ENCODE measurements at places on chromosomes 7 and 10.
A peak's percentile ranks its signal among the peaks of the same experiment; 100 is the strongest.

DNA sequence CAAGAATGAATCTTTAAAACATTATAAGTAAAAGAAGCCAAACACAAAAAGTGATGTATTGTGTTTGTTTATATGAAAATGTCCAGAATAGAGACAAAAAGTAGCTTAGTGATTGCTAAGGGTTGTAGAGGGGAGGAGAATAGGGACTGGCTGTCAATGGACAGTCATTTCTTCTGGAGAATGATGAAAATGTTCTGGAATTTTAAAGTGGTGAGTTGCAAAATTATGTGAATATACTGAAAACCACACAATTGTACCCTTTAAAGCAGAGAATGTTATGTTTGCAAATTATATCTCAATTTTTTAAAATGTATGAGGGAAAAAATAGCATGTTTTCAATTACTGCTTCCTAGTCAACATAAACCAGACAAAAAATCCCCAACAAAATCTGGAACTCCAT, 174.2 kb downstream of the KMT2E start:
- DNase-seq: peak; percentile 33

DNA sequence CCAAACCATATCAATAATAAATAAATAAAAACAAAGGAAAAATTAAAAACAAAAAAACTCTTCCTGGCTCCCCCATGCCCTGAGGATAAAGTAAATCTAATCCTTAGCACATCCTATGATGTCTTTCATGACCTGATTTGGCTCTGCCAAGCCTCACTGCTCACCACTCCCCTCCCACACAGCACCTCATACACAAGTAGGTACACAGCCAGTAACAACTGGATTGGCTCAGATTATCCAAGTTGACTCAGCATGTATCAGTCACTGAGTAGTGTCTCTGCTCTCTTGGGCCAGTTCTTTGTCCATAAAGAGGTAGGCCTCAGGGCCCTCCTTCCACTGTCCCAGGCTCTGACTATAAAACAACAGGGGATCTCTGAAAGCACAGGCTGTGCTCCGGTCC, 99.6 kb downstream of the STRA8 start:
- peak; percentile 57 for DNase-seq

DNA sequence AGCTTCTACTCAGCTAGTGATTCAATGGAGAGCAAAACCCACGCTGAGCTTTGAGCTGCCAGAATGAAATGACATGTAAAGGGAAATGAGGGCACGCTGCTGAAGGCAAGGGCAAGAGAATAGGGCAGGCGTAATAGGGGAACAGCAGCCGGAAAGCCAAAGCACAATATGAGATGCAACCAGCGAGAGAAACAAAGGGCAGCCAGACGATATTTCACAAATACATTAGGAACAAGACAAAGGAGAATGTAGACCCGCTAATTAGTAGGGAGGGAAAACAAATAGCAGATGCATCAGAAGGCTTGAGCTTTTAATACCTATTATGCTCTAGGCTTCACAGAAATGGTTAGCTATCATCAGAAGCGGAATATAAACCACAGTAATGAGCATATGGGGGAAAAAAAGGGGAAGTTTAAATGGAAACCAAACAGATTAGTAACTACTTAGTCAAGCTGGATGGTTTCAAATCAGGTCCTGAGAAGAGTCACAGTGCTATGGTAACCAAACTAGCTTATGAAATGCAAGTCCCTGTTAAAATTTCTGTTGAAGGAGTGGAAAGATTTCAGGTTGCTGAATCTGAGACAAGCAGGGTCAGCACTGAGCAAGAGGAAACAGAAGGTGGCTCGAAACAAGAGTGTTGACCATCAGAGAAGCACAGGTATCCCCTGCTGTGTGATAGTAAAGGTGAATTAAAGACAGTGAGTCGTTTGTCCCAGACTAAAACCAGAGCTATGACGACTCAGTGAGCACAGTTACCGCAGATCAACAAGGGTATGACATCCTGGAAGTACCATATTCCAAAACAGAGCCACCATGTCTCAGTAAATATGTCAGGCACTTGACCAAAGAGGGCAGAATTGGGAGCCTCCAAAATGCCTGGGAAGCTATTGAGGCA, 496.9 kb upstream of the CELF2 start:
- DNase-seq: no peak

DNA sequence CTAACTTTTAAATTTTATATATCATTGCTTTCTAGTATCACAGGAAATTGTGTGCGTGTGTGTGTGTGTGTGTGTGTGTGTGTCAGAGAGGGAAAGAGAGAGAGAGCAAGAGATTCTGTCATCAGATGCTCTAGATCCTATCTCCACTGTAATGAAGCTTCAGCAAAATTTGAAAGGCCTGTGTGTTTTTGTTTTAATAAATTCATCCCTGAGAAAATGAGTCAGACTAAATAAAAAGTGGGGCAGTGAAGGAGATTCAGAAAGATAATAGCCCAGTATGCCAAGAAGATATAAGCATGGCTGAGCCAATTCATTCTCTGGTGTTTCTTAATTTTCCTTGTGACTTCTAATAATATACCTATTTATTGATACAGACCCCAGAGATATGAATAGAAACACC, 184.2 kb upstream of the TMEM196 start:
- peak; percentile 44 for DNase-seq

DNA sequence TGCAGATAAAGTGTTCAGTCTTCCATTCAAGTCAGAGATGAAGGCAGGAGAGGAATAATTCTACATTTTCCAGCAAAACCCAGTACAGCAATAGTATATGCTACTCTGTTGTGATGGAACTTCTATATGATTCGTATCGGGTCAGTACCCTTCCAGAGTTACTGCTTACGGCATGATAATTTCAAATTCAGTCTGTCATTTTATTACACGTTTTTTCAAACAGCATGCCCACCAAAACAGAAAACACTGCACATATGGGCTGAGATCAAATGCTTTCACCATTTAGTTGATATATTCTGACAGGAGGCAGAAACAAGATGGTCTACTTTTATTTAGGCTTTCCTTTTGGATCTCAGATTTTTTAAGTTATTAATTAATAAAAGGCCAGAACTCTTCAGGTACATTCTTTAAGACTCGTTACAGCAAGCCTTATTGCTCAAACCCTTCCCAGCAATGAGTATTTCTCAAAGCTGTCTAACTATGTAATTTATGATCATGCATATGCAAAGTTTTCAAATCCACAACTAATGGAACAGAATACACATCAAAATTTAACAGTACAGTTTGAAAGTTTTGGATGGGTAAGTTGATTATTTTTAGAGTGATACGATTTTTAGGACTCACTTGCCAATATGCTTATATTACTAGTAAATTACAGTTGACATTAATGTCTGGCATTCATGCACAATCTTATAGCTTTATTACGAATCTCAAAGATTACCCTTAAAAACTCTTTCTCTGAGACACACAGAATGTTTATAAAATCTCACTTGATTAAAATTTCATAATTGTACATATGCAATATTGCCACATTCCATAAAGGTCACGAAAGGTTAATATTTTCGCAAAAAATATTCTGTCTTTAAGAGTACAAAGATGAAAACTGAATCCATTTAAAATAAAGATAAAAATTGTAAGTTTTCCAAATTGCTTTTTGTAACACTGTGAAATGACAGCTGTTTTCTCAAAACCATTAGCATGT, 91.0 kb downstream of the ANK3 start:
- no peak for DNase-seq

DNA sequence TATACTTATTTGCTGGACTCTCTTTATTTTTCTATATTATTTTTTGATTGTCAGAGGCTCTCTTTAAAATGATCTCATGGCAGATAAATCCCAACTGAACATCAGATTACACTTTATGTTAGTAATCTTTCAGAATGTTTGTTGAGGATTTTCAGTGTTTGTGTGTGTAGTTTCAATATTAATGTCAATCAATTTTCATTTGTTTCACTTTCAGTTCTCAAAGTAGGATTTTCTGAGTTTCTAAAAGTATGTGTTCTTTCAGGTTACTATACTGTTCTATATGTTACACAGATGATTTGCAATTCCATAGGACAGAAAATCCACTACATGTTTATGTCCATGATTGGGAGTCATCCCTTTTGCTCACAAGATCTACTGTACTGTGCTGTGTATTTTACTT, 311.9 kb upstream of the POT1 start:
- no peak for DNase-seq

GRCh38 chr7:128170461-128170860, 70.6 kb upstream of the LEP start:
- no peak for DNase-seq

GRCh38 chr7:17307000-17307399, 8.5 kb downstream of the AHR start:
- peak; percentile 58 for DNase-seq

GRCh38 chr7:11009631-11010030, 36.0 kb downstream of the PHF14 start:
- DNase-seq: no peak

- no peak for DNase-seq
Observed at GRCh38 chr10:132048294-132048667, 17.5 kb upstream of the JAKMIP3 start.

- no peak for DNase-seq
Observed at GRCh38 chr7:25742316-25742715, 409.7 kb upstream of the NFE2L3 start.

GRCh38 chr7:93148144-93148543, at the start of gene SAMD9L:
SAMD9L (minus strand) TSS chr7:93148385; CDS start chr7:93135971, 12,414 bp downstream.
- DNase-seq: peak; percentile 30

DNA sequence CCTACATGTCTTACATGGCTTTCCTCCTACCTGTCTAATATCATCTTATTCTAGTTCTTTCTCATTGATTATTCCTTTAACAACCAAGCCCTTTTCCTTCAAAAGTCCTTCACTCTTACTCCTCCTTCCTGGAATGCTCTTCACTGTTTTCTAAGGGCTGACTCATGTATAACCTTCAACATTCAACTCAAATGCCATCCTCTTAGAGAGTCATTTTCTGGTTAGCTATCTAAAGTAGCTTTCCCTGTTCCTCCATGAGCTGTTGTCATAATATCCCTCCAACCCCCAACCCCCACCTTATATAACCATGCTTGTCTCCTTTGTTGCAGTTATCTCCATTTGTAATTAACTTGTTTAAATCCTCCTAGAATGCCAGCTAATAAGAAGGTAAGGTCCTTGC, 286.8 kb downstream of the ADK start:
- DNase-seq: peak; percentile 61

- no peak for DNase-seq
Observed at GRCh38 chr7:77627309-77627676, 69.0 kb upstream of the RSBN1L start.

DNA sequence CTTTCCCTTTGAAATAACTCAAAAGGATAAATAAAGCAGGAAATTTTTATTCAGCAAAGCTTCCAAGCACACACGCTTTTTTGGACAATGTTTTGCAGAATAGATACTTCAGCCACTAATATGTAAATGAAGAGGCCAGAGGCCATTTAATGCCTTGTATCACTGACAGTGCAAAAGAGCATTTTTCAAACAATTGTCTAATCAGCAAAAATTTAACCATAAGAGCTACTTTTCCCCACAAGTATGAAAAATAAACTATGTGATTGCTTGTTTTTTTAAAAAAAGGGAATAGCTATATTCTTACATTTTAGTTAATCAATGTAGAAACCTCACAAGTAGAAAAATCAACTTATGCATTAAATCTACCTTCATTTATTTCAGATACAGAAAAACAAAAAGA, 99.7 kb downstream of the COL28A1 start:
- no peak for DNase-seq

- no peak for DNase-seq
Observed at GRCh38 chr7:38632411-38632810, 1.2 kb upstream of the AMPH start.

DNA sequence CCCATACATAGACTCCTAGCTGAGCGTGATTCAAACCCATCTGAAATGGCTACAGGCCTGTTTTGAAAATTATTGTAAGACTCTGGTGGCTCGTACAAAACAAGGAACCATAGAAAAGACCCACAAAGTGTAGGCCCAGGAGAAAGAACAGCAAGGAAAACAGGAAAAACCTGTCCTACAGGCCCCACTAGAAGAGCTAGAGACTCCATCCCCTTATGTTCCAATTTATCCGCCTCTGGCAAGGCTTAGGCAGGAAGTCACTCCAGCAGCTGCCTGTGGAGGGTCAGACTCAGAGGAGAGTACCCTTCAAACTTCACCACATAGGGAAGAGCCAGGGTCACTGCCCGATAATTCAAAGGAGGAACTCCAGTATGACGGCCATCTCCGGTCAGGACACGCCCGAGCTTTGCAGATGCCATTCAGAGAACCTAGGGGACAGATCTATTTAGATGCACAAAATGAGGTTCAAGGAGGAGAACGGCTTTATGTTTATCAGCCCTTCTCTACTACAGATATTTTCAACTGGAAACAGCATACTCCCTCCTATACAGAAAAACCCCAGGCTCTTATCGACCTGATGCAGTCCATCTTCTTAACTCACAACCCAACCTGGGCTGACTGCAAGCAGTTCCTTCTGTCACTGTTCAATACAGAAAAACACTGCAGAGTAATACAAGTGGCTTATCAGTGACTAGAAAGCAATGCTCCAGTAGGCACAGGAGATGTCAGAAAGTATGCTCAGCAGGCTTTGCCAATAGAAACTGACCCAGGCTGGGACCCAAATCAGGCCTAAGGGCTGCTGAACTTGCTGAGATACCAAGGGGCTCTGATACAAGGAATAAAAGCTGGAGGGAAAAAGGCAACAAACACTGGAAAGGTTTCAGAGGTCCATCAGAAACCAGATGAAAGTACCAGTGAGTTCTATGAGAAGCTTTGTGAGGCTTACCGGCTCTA, 8.6 kb upstream of the ZNF33B start:
- no peak for DNase-seq

- no peak for DNase-seq
Observed at GRCh38 chr10:104540181-104540580, 100.9 kb upstream of the SORCS3 start.

DNA sequence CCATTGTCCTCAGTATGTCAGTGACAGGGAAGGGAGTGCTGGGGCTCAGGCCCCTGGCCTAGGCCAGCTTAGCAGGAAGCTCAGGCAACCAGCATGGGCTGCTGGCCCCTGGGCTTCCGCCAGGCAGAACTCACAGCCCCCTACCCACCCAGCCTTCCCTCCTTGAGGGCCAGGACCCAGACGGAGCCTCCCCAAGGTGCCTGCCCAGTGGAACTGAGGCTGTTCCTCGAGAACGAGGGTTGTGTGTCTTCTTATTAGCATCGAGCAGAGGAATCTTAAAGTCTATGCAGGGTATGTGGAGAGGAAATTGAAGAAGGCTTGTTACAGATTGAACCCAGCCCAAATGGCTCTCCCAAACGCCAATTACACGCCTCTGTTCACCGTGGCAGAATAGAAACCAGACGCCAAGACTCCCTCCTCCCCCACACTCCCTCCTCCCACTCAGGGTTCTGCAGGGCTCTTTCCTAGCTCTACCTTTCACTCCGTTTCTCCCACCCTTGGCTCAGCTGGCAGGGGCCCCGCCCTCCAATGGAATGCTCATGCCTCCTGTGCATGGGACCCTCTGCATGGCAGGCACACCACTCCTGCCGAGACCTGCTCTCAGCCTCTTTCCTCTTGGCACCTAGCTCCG, 134.4 kb downstream of the ZMIZ1 start:
- no peak for DNase-seq

Measured in fibroblast of mammary gland (primary cell).